Naive thymus-derived CD4-positive, alpha-beta T cell (primary cell): ENCODE measurements at places on chromosomes 3 and 15. TPM values are rescaled to one million over a fixed set of nuclear protein-coding genes. Genes with fewer than 3 reads are reported as not detected.

The GPR171 gene
- 162 TPM for polyA plus RNA-seq

The CEMIP gene
- not detected for polyA plus RNA-seq

The CCR2 gene
- polyA plus RNA-seq = not detected

The SLC9A9 gene
- polyA plus RNA-seq = 23.1 TPM

The SOX2 gene
- polyA plus RNA-seq = not detected

The SH2D7 gene
- polyA plus RNA-seq = not detected

The KNG1 gene
- polyA plus RNA-seq = not detected

The ECE2 gene
- not detected for polyA plus RNA-seq

The RETNLB gene
- polyA plus RNA-seq = not detected

The SUSD5 gene
- polyA plus RNA-seq = not detected

The PAK6 gene
- polyA plus RNA-seq = not detected

The CSPG5 gene
- not detected for polyA plus RNA-seq

The ABHD6 gene
- 2.5 TPM for polyA plus RNA-seq

The NLGN1 gene
- not detected for polyA plus RNA-seq

The KLHL18 gene
- polyA plus RNA-seq = 8.8 TPM

The CALML4 gene
- 0.29 TPM for polyA plus RNA-seq

The OR4F15 gene
- not detected for polyA plus RNA-seq

The HYAL1 gene
- polyA plus RNA-seq = 0.41 TPM

The KIF23 gene
- polyA plus RNA-seq = not detected
